EL (cell line): ENCODE measurements at places on chromosomes 2 and 18.

DNA sequence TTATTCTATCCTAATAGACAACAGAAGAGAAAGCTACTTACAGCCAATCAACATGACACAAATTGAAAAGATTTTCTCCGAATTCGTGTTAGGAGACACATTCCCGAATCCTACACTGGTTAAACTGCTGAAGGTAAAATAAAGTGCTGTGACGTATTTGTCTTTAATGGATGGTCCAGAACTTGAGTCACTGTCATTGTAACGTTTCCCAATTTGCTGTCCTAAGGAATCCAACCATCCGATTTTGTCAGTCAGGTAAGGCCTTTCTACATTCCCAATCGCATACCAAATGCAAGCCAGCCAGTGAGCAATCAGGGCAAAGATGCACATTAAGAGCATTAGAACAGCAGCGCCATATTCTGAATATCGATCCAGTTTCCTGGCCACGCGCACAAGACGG lies 91.2 kb downstream of the GCA start:
- no peak for DNase-seq

- DNase-seq: peak; percentile 91
Observed at GRCh38 chr2:11738589-11739436, 7.6 kb upstream of the LPIN1 start.

DNA sequence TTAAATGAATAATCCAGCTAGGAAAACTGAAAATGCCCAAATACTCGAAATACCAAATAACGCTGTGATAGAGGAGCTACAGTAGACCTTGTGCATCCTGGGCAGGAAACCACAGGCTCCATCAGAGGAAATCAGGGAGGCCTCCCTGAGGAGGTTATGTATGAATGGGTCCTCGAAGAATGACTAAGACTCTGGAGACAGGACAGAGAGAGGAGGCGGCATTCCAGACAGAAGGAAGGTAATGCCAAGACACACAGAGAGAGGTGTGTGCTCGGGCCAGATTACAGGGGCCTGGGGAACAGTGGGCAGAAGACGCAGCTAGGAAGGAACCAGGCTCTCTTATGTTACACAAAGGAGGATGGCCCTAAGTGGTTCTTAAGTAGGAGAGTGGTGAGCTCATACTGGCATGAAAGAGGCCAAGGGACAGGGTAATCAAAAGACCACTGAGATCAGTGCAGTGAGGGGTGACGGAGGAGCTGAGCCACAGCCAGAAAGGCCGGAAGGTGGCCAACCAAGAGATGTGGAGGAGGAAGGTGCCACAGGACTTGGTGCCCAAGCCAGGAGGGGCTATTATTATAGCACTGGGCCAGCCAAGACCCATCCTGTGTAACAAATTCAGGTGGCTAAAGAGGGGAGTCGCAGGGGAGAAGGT lies 9.9 kb downstream of the ST3GAL5 start:
- DNase-seq: peak; percentile 11

DNA sequence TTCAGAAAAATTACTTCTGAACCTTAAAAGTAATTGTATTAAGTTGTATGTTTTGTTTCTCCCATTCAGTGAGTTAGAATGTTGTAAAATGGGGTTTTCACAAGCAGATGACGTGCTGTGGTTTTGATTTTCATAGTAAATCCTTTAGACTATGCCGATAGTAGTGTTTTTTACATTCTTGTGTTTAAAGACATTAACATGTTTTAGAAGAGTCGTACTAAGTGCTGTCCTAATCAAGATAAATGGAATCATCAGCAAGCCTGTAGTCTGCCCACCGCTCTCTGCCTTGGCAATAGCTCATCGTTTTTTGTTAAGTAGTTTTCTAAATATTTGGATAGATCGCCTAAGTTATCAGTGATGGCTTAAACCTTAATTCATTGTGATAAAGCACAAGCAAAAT lies 21.5 kb downstream of the PKP4 start:
- DNase-seq: no peak

DNA sequence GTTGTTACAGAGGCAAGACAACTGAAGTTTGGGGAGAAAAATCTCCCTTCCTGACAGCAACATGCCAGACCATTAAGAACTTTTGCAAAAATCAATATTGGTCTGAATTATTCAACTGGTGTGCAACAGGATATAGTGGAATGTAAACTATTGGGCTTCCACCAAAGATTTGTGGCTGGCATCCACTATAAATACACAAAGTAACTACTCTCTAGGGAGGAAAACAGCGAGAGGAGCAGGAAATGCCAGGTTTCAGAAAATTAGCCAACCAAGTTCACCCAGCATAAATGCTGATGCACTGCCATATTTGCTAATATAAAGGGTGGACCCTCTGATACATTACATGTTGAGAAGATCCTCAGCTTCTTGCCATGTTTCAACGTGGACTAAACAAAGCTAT lies 267.6 kb upstream of the LYPD1 start:
- DNase-seq: peak; percentile 45
